ENCODE measurements at places on chromosomes 1 and 21.

GRCh38 chr1:9827558-9828185, 3.9 kb upstream of the CLSTN1 start:
- DNase-seq = no peak

DNA sequence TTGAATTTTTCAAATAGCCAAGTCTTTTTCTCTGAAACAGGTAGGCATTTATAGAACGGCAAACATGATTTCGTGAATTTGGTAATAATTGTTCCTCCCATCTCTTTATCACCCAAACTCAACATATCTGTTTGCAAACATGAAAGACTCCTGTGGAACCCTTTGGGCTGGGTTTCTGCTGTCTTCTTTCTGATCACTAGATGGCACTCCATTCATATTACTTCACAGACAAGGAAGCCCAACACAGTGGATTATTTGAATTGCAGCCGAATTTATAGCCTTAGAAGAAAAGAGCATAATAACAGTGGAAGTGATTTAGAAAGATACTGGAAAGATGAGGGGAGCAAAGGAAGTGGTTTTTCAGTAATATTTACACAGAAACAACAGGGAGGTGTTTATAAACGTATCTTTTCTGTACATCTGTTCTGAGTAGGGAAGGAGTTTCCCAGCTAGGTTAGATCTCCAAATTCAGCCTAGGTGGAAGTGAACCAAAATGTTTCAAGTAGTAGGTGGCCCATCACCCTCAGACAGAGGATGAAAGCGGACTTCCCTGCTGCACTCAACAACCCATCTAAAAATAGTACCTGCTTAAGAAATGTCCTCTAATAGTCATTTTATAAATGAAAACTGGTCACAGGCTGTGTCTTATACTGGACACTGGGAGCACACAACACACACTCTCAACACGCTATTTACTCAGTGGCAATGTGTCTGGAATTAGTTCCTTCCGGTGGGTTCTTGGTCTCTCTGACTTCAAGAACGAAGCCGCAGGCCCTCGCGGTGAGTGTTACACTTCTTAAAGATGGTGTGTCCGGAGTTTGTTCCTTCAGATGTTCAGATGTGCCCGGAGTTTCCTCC, 67.6 kb downstream of the MAP3K21 start:
- peak; percentile 54 for DNase-seq

DNA sequence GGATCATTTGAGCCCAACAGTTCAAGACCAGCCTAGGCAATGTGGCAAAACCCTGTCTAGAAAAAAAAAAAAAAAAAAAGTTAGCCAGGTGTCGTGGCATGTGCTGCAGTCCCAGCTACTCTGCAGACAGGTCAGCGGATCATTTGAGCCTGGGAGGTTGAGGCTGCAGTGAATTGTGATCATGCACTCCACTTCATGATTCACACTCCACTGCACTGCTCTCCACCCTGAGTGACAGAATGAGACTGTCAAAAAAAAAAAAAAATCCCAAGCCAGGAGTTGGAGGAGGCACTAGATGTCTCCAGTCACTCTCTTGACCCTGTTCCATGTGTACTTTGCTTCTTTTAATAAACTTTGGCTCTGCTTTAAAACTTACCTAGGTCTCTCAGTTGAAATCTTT, 51.0 kb upstream of the OLFM3 start:
- DNase-seq = no peak

DNA sequence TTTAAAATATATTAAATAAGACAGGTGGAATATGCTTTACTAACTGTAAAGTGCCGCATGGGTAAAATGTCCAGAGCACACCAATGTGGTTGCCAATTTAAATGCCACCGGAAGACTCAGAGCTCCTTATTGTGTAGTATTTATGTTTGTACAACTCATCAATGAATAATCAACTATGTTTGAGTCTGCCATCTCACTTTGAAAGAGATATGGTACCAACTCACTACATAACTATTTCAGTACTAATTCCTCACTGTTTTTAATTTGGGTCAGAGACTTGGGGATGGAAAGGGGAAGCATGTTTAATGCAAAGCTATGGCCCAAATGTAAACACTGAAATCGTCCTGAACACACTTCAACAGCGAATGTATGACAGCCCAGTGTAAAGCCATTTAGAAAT, 144.8 kb downstream of the NR5A2 start:
- no peak for DNase-seq

- no peak for DNase-seq
Observed at GRCh38 chr1:31614414-31615005, 3.0 kb upstream of the HCRTR1 start.

- DNase-seq = no peak
Observed at GRCh38 chr1:103208844-103209243, 100.5 kb upstream of the COL11A1 start.

- DNase-seq = no peak
Observed at GRCh38 chr1:150876119-150876454, 312 bp downstream of the ARNT start.

GRCh38 chr21:19507682-19508260, 1104.2 kb upstream of the TMPRSS15 start:
- no peak for DNase-seq

- no peak for DNase-seq
Observed at GRCh38 chr1:181674617-181675016, 191.3 kb downstream of the CACNA1E start.

DNA sequence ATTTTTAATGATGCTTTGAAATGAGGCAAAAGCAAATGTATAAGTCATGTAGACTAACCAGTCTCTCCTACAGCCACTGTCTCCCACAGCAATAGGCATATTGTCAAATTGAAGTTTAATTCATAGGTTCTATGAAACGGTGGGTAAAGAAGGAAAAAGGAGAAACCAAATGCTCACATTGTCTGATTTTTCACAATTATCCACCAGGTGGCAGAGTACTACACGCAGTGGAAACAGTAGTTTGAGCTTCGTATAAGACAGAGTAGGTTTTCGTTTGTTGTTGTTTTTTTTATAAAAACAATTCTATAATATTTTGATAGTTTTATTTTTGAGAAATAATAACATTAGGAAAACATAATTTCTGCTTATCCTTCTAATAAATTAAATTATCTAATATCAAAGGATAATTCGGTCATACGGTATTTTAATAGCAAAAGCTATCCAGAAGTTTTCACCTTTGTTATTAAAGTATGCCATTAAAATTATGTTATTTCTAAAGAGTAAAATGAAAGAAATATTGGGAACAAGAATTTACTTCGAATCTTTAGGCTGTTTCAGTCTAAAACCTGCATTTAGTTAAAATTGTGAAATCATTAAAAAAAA, 39.1 kb downstream of the TYW3 start:
- peak; percentile 33 for DNase-seq

GRCh38 chr1:5888606-5889211, 103.5 kb downstream of the NPHP4 start:
- no peak for DNase-seq

GRCh38 chr1:229164348-229164747, 106.6 kb upstream of the RAB4A start:
- DNase-seq = no peak

DNA sequence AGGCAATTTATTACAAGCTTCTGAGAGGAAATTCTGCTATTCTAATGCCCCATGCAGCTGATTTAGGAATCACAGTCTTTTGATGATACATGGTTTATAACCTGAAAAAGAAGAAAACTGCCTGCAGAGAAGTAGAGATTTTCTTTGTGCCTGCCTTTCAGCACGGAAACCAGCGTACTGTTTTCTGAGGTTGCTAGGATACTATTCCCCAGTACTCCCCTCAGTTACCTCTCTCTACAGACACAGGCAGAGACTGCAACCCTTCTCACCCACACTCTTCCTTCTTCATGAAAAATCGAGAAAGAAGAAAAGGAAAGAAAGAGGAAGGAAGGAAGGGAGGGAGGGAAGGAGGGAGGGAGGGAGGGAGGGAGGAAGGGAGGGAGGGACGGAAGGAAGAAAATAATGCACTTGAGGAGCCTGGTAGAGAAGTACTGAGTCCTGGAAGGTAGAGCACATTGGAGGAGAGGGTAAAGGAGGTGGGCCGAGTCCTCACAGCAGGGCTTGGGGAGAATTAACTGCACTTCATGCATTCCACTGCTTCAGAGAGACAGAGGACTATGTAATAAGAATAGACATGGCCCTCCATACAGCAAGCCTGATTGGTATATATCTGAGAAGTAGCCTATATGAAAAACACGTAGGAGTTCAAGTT, 21.9 kb downstream of the RGS2 start:
- DNase-seq = peak; percentile 51

DNA sequence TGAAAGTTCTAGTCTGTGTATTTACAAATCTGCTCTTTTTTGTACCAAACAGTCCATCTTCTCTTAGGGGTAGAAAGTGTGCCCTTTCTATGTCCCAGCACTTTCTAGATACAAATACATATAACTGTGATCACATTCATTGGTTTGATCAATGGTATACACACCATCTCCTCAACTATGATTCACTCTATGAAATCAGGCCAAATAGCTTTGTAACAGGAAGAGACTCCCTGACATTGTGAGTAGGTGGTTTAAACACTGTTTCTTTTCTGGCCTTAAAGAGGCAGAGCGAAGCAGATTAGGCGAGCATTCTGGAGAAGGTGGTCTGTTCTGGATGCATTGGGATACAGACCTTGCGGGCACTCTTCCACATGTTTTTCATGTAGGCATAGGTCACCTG, 39.3 kb upstream of the EXOSC10 start:
- peak; percentile 45 for DNase-seq

DNA sequence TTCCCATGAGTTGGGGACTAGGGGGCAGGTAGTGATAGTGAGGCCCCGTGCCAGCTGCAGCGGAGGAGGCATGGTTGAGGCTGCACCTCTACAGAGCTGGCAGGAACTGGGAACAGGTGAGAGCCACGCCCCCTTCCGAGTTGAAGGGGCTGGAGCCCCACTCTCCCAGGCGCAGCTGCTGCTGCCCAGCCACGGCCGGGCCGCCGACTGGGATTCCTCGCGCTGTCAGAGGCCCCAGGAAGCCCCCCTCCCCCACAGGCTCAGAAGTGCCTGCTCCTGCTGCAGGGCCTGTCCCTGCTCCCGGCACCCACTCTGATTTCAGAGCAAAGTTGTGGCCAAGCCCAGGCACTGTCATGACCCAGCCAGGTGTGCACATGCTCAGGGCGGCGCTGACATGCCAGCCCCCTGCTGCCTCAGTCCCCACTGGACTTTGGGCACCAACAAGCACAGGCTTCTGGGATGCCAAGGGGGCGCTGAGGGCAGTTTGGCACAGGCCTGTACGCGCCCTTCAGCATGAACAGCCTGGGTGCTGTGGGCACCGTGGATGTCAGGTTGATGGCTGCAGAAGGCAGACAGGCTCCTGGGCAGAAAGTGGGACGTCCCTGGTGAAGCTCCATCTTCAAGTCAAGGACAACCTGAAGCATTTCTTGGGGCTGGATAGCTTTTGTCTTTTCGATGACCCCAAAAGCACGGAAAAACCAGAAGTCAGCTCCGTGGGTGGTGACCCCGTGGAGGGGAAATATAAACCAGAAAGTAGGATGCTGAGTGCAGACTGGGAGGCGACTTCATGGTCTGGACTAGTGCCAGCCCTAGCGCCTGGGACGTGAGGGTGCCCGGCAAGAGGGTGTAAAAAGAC, 121.5 kb downstream of the SIM2 start:
- DNase-seq = no peak

DNA sequence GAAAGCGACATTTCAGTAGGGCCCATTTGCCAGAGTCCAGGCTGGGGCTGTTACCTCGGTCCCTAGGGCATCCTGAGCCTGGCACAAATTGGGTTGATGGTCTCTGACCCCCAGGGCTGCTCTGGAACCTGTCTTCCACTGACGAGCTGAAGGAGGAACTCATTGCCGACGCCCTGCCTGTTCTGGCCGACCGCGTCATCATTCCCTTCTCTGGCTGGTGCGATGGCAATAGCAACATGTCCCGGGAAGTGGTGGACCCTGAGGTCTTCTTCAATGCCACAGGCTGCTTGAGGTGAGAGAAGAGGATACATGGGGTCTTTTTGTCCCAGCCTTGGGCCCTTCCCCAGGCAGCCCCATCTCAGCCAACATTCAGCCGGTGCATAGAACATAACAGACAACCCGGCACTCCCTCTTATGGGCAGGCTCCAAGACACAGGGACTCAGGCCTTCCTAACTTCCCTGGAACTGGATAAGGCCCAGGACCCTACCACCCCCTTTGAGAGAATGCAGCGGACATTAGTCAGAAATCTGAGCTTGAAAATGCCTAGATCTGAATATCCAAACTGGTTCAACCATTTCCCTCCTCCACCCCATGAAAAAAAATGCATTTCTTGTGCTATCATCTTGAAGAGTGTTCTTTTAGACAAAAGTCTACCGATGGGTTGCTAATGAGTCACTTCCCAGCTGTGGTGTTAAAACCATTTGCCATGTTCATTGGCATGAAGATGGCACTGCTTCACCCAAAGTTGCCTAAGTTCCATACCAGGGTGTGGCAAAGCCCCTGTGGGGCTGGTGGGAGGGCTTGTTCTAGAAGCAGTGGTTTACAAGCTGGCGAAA, 35.4 kb downstream of the PKP1 start:
- no peak for DNase-seq

DNA sequence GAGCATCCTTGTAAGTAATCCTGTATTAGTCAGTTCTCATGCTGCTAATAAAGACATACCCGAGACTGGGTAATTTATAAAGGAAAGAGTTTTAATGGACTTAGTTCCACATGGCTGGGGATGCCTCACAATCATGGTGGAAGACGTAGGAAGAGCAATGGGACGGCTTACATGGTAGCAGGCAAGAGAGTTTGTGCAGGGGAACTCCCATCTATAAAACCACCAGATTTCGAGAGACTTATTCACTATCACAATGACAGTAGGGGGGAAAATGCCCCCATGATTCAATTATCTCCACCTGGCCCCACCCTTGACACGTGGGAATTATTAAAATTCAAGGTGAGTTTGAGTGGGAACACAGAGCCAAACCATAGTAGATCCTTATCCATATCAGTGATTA, 124.7 kb downstream of the HIVEP3 start:
- DNase-seq = no peak

DNA sequence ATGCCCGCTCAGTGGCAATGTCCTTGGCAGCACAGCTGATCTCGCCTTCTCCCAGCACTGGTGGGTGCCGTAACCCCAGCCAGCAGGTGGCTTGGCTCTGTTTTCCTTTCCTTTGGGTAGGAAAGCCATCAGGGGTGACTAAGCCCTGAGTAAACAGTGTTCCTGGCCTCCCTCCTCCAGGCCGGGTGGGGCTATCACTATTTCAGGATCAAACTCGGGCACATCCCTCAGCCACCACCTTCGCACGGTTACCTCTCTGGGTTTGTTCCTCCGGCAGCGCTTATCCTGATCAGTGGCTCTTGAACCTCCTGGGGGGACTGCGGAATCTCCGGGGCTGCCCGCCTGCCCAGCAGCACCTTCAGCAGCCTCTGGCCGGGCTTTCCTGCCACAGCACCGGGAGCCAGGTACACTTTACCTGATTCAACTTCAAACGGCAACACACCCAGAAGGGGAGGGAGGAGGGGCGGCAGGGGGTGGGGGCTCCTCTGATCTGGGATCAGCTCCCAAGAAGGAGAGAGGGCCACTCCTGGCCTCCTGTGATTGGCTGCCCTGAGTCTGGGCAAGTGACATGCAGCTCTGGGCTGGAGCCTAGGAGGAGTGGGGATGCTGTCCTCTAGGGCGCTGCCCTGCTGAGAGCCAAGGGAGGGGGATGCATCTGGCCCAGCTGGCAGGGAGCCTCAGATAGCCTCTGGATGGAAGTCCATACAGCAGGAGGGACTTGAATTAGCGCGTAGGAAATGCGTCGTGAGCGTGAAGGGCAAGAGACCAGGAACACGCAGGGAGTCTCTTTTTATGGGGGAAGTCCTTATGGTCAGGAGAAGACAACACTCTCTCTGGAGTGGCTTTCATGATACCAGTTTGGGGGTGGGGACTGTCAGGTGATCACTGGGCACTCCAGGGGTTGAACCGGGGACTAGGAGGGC, at the start of gene ASCL5:
TSS of gene ASCL5 (minus strand) at position 353 of the 923 bp plus-strand sequence. CDS start 11,812 bp downstream, outside the sequence.
- no peak for DNase-seq

- DNase-seq = no peak
Observed at GRCh38 chr1:6258675-6259074, 2.2 kb downstream of the GPR153 start.

All from putamen (tissue), 1 donor.